ENCODE measurements at places on chromosomes 7 and 10.

GRCh38 chr10:32307609-32308008 is 39.3 kb downstream of the EPC1 start:
- DNase-seq, result no peak

DNA sequence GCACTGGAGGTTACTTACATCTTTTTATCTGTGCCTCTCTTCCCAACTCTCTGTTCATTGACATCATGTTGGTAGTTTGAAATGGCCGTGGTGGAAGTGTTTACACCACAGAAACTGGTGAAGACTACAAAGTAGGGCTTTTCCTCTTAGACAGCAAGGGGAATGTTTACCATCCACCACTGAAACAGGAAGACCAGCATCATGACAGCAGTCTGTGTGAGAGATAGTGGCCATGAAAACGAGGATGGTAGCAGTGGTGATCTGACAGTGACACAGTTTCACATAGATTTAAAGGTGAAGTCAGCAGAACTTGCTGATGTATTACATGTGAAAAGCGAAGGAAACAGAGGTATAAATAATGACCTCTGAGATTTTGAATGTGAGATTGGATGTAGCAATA is 115.7 kb downstream of the CCDC71L start:
- no peak for DNase-seq

DNA sequence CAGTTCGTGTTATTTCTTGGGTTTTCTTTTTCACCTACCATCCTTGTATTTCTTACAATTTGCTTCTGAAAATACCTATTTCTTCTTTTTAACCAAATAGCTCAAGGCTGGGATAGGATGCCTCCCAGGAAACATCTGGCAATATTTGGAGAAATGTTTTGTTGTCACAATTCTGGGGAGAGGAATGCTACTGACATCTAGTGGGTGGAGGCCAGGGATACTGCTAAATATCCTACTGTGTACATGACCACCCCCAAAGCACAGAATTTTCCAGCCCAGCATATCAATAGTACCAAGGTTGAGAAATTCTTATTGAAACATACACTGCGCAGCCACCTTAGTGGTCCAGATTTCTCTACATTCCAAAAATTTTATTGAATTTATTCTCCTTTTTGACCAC is 55.5 kb downstream of the CNTNAP2 start:
- DNase-seq, result no peak

- DNase-seq, result no peak
Observed at GRCh38 chr10:127426746-127427145, 122.4 kb upstream of the NPS start.

DNA sequence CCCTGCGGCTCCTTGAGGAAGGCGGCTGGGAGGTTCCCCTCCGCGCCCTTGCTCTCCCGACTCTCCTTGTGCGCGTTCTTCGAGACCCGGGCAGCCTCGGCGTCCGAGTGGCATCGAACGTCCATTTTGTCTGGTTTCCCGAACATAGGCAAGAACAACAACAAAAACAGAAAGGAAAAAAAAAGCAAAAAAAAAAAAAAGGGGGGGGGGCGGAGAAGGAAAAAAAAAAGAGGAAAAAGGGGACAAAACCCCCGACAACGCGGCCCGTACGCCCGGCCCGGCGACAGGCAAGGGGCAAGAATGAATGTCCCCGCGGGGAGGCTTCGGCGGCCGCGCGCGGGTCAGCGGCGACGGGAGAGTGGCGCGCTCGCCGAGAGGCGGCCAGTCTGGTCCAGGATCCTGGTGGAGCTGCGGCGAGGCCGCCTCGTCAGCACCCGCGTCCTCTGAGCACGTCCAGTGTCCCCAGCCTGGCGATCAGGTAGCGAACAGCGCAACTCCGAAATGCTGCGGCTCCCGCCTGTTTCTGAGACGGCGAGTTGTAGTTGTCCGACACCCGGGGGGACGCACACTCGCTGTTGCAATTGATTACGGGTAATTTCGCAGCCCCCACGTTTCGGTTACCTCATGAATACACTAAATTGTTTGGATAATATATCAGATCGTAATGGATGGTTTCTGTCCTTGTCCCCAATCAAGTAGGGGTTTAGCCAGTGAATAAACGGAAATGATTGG is at the start of gene VAX1:
Gene VAX1, minus strand, starts transcription at position 360 of the 732 bp plus-strand sequence. Its CDS starts 214 bp downstream, at position 146.
- DNase-seq, result no peak

- DNase-seq, result no peak
Observed at GRCh38 chr10:107098326-107098725, 66.2 kb downstream of the SORCS1 start.

- no peak for DNase-seq
Observed at GRCh38 chr7:138945154-138945553, 36.0 kb downstream of the KIAA1549 start.

DNA sequence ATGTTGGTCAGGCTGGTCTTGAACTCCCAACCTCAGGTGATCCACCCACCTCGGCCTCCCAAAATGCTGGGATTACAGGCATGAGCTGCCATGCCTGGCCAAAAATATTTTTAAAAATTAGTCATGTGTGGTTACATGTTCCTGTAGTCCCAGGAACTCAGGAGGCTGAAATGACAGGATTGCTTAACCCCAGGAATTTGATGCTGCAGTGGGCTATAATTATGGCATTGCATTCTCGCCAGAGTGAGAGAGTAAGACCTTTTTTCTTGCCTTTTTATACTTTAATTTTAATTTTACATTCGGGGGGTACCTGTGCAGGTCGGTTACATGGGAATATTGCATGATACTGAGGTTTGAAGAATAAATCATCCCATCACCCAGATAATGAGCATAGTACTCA is 86.6 kb upstream of the ZNF92 start:
- no peak for DNase-seq

GRCh38 chr7:68535266-68535665 is 1063.0 kb upstream of the AUTS2 start:
- DNase-seq, result no peak

DNA sequence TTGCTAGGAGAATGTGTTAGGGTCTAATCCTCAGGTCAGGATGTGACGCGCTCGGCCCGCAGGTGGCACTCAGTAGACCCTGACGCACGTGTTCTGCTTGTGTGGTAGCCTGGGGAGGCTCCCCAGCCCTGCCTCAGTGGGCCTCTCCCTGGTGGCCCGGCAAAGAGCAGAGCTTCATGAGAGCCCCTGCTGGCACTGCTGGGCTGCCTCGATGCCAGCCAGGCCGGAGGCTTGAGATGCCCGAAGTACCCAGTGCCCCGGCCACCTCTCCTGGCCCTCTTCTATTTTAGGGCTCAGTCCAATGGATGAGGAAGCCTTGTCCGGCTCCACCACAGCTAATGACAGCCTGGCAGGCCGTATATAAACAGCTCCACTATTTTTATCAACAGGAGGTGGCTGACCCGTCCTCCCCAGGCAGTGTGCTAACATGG is 42.0 kb downstream of the PRF1 start:
- DNase-seq, result no peak

- DNase-seq, result no peak
Observed at GRCh38 chr10:101126684-101127628, 4.1 kb upstream of the TLX1 start.

- no peak for DNase-seq
Observed at GRCh38 chr7:41779918-41780317, 77.0 kb upstream of the INHBA start.

GRCh38 chr10:113108194-113108835 is 158.3 kb downstream of the TCF7L2 start:
- no peak for DNase-seq

- no peak for DNase-seq
Observed at GRCh38 chr7:142168746-142169145, 57.2 kb downstream of the MGAM2 start.

DNA sequence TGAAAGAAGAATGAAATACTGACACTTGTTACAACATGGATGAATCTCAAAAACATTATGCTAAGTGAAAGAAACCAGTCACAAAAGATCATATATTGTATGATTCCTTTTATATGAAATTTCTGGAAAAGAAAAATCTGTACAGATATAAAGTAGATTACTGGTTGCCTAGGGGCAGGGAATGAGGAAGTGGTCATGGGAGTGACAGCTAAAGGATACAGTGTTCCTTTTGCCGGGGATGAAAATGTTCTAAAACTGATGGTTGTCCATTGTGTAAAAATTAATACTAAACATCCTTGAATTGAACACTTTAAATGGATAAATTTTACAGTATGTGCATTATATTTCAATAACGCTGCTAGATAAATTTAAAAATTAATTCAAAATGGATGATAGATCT is 25.1 kb downstream of the ALOX5 start:
- DNase-seq, result no peak

DNA sequence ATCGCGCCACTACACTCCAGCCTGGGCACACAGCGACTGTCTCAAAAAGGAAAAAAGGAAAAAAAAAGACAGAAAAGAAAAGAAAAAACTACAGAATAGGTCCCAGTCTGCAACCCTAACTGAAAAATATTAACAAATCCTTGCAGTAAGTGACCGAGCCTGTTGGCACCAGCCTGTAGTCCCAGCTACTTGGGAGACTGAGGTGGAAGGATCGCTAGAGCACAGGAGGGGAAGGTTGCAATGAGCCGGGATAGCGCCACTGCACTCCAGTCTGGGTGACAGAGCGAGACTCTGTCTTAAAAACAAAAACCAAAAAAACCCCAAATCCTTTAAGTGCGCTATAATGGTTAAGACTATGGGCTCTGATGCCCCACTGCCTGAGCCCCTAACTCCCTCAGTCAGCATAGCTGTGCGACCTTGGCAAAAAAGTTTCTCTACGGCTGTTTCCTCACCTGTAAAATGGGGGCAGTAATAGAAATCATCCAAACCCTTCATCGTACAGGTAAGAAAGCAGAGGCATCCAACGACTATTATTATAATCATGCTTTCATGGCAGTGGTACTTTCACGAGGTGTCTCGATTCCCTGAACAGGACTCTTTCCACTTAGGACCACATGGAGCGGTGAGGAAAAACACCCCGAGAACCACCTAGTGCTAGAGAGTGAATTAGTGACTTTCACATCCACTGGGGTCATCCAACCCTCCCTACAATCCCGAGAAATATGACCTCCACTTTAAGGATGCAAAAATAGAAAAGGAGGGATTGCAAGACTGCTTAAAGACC is 755 bp downstream of the TOMM7 start:
- no peak for DNase-seq

GRCh38 chr10:131532745-131533341 is 221.3 kb upstream of the TCERG1L start:
- DNase-seq, result no peak

- no peak for DNase-seq
Observed at GRCh38 chr10:310976-311639, 175.9 kb downstream of the ZMYND11 start.

DNA sequence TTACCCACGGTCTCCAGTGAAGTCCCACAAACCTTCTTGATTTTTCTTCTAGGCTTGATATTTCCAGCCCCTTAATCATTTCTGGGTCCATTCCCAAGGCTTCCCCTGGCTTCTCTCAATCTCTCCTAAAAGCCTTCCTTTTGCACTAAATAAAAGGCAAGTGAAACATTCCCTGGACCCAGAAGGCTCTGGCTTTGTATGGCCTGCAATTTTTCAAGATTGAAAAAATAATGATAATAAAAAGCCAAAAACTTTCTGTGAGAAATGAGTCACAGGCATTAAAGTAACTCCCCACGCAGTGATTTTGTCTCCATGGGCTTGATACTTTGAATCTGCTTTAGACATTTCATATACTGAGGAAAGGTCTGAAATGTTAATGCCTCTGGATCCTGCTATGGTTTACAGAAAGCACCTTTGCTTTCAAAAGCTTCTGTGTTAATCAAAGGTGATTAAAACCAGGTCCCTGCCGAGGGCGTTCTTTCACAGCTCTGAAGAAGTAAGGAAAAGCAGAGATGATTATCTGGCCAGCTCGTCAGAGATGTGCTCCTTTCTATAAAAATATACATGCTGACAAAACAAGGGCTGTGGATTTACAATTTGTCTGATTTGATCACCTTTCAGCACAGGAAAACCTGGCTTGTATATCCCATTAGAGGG is 118.9 kb upstream of the TMEM72 start:
- DNase-seq, result no peak

DNA sequence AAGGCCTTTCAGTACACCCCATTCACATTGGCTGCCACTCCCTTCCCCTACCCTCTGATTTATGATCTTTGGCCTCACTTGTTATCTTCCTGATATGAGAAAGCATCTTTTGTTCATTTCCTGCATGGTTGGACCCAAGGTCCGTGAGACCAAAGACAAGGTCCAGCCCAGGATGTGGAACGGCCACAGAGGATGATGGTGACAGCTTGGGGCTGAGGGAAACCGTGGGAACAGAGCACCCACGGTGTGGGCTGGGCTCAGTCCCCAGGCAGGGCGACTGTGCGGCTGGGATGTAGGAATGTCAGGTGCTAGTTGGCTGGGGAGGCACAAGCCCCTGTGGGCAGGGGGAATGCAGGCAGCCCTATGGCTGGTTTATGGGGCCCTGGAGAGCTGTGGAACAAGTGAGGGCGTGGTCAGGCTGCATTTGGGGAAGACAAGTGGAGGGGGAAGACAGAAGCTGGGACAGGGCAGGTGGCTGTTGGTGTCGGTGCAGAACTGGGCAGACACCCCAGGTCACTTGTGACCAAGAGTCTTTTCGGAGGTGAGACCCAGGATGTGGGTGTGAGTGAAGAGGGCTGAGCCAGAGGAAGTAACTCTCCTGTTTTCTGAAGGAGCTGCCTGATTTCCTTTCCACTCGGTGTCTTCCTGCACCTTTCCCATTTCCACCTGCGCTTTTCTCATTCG is 51.7 kb upstream of the IGFBP3 start:
- DNase-seq, result no peak

GRCh38 chr10:45096001-45096400 is 95.3 kb downstream of the ZNF22 start:
- DNase-seq, result no peak

GRCh38 chr10:12208460-12208859 is 12.5 kb downstream of the CDC123 start:
- DNase-seq, result no peak

- DNase-seq, result no peak
Observed at GRCh38 chr10:132407243-132407746, 10.3 kb downstream of the PWWP2B start.

- DNase-seq, result no peak
Observed at GRCh38 chr10:25114036-25114411, 60.8 kb upstream of the GPR158 start.

DNA sequence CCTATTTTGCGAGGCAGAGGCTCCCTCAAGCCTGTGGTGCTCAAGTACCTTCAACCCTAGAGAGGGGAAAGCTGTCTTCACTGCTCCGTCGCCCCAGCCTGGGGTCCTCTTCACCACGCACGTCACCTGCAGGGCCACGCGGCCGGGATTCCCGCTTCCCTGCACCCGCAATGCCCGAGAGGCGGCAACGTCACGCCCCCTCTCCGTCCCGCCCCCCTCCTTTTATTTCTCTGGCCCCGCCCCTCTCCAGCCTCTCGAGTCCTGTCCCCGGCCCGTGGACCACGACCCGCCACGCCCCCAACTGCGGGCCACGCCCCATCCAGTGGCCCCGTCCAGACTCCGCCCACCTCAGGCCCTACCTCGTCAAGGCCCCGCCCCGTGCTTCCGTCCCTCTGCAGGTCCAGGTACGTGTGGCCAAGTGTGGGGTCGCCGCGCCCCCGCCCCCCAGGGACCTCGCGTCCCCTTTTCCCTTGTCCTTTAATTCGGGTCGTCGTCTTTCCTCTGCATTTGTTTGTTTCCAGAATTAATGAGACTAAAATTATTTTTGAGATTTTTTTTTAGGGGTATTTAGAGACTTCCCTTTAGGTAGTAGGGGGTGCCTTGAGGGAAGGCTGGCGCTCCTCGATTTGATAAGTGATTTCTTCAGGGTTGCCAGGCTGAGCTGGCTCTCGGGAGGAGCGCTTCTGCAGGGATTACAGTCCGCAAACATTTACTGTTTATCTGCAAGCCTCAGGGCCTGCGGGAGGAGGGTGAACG is 69.8 kb upstream of the BAIAP2L1 start:
- no peak for DNase-seq

- no peak for DNase-seq
Observed at GRCh38 chr10:24209432-24209771, 464 bp downstream of the KIAA1217 start.

- DNase-seq, result no peak
Observed at GRCh38 chr7:2913760-2914387, 69.8 kb upstream of the GNA12 start.
